ENCODE measurements at places on chromosomes 3 and 15.

- peak; percentile 91 for ATAC-seq
Measured at GRCh38 chr3:156826144-156826895, at the start of gene LEKR1. Gene LEKR1, plus strand, starts transcription at chr3:156826353. Its CDS starts 2,977 bp downstream, at chr3:156829330.

DNA sequence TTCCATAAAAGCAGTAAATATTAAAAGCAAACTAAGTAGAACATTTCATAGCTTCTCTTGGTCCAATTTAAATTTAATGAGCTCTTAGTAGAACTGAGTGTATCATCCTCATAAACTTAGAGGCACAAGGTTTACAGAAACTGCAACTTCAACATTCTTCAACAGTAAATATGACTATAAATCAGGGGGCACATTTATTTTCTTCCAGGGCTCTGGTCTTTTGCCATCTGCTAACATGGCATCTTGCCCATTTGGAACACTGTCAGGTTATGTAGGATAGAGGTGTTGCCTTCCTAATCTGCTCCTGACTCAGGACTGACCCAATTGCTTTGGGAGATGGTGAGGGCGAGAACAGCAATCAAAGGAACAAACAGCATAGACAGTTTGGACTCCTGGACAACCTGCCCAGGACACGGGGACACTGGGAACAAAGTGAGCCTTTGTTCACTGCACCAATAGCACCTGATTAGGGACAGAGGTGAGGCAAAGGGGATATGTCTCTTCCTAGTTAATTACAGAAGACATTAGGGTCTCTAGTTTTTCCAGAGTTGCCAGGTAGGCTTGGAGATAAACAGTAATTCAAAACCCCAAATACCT, 610.2 kb upstream of the ROBO2 start:
- ATAC-seq: no peak

DNA sequence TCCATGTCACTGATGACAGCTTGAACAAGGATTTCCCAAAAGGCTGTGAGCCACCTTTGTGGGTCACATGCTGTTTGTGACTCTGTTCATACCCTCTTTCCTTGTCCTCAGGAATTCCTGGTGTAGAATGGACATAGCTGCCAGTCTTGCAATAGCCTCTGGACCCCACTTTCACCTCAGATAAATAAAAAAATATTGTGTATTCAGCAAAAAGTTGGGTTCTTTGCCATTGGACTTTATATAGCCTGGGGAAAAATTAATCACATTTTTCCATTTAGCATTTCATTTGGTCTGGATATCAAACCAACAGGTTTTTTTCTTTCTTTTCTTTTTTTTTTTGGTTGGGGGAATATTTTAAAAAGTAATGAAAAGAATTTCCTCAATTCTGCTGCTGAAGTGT, 144.8 kb downstream of the PDCD6IP start:
- ATAC-seq: no peak

GRCh38 chr3:44996556-44996969, 20.5 kb downstream of the EXOSC7 start:
- ATAC-seq: no peak

GRCh38 chr3:148710665-148711064, 13.0 kb downstream of the AGTR1 start:
- no peak for ATAC-seq

- no peak for ATAC-seq
Measured at GRCh38 chr3:148957586-148957985, 33.8 kb upstream of the GYG1 start.

DNA sequence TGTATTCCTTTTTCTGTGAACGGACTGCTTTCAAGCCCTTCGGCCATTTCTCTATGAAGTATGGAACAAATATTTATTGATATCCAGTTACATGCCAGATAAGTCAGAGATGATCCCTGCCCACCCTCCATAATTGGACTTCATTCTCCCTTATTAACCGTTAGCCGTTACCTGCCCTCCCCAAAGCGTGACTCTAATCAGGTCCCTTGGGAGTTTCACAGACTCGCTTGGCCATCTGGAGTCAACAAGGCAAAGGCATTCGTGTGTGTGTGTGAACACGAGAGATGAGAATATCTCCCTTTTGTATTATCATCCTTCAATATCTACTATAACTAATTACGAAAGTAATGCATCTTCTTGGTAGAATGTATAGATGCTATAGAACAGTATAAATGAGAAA, 314.5 kb downstream of the TLE3 start:
- ATAC-seq: no peak

DNA sequence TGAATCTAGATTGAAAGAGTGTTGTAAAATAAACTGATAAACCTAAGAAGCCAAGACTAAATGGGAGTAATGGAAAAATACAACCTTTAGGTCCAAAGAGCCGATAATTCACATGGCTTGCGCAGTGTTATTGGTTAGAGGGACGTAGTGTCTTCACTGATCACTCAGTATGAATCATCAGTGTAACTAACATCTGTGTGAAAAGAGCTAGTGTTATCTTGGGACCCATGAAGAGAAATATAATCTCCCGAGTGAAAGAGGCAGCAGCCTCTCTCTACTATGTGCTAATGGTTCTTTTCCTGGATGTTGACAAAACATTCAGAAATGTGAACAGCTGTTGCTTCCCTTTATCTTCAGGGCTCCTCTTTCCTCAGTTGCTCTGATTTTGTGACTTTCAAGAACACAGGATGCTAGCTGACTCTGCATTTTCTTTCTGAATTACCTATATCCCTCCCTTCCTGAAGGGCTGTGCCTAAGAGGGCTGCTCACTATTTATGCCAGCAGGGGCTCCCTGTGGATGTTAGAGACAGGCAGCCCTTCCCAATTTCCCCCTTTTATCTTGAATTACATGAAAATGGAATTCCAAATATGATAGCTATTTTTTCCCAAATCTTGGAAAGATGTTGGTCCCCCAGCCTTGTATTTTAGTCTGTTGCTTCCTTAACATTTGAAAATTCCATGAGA, 128.8 kb downstream of the GRM7 start:
- ATAC-seq: no peak

DNA sequence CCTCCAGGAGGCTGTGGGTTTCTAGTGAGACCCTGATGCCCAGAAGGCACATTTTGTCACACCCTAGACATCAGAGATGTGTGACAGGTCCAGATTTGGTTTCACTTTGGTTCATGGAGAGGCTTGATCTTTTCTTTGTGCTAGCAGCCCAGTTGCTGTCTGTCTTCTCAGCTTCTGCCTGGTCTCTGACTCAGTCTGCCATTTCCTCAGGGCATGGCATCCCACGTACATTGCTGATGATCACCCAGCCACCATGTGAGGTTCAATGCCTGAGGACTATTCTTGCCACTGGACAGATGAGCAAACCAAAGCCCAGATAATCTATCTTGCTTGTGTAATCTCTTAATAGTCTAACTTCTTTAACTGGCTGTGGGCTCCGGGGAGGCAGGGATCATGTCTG, 144.9 kb upstream of the MRPS22 start:
- no peak for ATAC-seq

DNA sequence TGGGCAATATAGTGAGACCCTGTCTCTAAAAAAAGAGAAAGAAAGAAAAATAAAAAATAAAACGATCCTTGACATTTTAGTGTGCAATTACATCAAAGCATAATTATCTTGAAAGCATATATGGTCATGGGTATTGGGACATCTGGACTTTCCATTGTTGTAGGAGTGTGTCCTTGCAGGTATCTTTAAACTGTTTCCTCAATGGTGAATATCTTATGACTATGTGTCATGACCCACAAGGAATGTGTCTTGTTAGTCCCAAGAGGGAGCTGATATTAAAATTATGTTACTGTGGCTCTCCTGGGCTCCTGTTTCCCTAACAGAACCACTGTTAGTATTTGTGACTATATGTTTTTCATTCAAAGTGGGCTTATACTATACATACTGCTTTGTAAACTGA, 26.6 kb downstream of the EIF1B start:
- ATAC-seq: no peak

DNA sequence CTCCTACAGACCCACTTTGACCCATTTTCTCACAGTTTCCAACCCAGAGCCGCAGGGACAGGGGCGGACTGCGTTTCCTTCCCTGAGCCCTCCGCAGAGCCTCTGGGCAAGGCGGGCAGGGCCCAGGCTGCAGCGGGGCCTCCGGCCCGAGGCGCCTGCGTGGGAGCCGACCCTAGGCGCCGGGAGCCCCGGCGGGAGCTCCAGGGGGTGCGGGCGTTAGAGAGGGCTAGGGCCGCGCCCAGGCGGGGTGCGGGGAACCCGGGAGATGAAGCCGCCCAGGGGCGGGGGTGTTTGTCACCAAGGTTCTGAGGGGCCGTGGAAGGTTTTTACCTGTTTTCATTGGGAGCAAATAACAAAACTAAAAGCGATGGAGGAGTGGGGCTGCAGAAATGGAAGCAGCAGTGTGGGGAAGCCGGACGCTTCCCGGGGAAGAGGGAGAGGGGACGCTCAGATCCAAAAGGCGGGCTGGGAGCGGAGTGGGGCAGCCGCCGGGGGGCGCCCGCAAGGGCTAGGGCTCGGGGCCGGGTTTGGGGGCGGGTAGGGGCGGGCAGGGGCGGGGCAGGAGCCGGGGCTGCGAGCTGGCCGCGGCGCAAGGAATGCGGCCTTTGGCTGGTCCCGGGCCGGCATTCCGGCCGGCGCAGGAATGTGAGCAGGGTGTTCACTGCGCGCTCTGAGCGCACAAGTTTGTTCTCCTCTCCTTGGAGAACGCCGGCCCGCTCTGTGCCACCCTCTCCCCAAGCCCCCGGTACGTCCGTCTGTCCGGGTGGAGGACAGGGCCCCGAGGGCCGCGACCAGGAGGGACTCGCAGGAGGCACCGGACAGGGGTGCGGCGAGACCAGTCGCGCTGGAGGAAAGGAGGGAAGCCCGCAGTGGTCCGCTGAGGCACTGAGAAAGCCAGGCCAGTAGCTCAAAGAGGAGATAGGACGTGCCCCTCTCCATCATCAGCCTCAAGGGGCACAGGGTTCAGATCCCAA, 61.1 kb downstream of the AMOTL2 start:
- ATAC-seq: no peak

GRCh38 chr3:68802111-68802870, 130.1 kb downstream of the TAFA4 start:
- no peak for ATAC-seq

- ATAC-seq: no peak
Measured at GRCh38 chr3:50136714-50137405, 18.3 kb upstream of the SEMA3F start.

GRCh38 chr3:151933234-151933853, 59.9 kb downstream of the SUCNR1 start:
- no peak for ATAC-seq

GRCh38 chr3:13276438-13277195, 143.5 kb downstream of the NUP210 start:
- no peak for ATAC-seq

DNA sequence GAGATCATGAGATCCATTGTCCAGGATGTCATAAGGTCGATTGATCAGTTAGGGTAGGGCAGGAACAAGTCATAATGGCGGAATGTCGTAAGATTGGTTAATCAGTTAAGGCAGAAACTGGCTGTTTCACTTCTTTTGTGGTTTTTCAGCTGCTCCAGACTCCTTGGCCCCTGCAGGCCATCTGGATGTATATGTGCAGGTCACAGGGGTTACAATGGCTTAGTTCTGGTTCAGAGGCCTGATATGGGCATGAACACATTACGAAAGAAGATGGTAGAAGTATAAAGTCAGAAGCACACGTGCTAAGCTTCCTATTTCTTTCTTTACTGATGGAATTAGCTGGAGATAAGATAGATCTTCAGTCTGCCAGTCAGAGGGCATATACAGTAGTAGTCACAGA, 315.4 kb upstream of the LRRC3B start:
- no peak for ATAC-seq

- ATAC-seq: no peak
Measured at GRCh38 chr15:96581371-96581770, 250.9 kb downstream of the NR2F2 start.

GRCh38 chr15:74258456-74259291, 22.5 kb downstream of the CCDC33 start:
- ATAC-seq: no peak

DNA sequence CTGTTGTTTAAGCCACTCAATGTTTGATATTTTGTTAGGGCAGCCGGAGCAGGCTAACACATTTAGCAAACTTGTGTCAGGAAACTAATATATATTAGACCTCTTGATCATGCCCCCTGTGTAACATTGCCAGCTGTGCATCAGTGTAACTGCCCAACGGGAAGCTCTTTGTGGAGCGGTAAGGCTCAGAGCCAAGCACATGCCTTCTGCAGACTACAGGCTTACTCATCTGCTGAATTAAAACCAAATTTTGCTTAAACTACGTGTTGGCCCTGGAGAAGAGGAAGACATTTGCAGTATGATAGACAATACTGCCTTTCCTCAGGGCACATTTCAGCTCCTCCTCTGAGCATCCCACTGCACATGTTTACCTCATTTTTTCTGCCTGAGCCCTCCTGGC, 50.5 kb upstream of the KCNMB2 start:
- ATAC-seq: no peak

All from stimulated activated memory B cell treated with anti-CD40 and anti-IgM and Interleukin-4, amounts not matched to agents 10 μg/mL and 1 μg/mL and 100 μg/mL, for 72 hours (primary cell).